Omental fat pad (tissue), 4 donors: ENCODE measurements at places on chromosomes 7 and 10.

DNA sequence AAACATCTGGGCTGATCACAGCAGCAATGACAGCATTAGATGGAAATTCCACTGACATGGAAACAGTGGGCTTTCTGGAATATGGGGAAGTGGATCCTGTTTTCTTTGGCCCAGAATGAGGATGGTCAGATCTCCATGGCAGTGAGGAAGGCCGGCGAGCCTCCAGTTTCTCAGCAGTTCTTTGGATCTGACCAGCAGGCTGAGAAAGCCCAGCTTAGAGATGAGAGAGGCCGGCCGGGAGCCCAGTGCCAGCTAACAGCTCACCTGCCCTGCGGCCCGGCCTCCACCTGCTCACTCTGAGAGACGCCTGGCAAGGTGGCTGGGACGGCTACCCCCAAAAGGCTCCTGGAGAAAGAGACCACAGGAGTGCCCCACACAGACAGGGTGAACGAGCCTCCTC is 24.2 kb downstream of the GPER1 start:
- no peak for DNase-seq

GRCh38 chr7:44769776-44770294 is 21.2 kb downstream of the ZMIZ2 start:
- DNase-seq = no peak

- no peak for DNase-seq
Observed at GRCh38 chr7:145339319-145339718, 503.5 kb upstream of the TPK1 start.

GRCh38 chr10:93068411-93069244 is 5.1 kb upstream of the CYP26A1 start:
- no peak for DNase-seq

DNA sequence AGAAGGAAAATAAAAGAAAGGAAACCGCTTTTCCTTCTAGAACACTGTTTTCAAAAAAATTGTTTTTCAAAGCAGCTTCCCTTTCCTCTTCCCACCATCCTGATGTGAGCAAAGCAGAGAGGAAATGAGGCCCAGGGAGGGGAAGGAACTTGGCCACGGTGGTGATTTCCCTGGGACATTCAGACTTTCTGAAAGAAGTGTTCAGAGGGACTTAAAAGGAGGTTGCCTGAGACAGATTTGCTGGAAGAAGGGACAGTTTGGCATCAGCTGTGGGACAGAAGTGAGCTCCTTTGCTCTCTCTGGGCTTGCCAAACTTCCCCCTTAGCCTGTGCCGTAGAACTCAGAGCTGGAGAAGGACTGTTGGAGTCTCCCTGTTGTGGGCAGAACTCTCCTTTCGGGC is 30.3 kb downstream of the ADCYAP1R1 start:
- no peak for DNase-seq

DNA sequence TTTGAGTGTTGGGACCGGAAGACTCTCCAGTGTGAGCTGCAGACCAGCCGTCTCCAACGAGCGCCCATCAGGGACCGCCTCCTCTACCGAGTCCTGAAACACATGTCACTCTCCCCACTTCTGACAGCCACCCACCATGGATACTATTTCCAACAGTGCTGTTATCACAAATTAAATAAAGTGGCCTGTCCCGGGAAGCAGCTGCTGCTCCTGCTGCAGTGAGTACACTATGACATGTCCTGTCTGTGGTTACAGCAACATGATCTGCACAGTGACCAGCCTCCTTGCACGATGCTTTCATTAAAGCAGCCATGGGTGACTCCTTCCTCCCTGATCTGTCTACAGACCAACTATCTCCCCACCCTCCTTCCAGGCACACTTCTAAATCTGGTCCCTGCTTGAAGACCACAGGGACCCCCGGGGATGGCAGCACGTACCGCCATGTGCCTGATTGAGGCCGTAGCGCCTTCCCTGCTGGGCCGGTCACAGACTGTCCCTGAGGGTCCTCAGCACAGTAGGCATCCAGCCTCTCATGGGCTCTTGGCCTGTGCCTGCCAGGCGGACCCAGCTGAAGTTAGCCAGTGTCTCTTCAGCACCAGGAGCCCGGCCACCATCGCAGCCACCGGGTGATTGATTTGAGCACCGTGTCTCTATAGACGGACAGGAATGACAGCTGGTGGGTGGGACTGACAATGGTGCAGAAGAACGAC is 58.8 kb downstream of the TCERG1L start:
- DNase-seq = no peak

DNA sequence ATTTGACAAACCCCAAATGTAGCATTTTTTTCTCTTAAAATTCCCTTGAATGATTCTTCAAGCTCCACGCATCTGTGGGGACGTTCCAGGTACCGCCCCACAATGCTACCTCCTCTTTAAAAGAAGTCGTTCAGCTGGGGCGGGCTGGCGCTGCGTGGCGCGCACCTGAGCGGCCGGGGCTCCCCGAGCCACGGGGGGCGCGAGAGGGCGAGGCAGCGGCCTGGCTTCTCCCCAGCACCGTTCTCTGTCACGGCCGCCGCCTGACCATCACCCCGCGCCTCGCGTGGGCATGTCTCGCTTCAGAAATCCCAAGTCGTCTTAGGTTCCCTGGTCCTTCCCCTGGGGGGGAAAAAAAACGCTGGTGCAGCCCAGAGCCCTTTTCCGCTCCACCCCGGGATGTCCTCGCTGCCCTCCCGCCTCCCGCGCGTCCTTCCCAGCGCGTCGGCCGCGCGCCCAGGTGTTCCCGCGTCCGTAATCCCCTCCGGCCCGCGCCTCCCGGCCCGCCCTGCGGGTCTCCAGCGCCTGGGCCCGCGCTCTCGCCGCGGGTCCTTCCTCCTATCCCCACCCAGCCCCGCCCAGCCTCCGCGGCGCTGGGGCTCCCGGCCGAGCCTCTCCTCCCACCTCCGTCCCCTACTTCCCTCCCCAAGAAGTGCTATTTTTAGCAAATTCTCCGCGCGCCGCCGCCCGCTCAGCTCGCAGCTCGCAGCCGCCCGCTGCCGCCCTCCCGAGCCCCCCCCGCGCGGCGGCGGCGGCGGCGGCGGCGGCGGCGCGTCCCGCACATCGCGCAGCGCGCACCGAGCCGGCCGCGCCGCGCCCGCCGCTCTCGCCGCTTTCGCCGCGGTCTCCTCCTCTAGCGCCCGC is 58.7 kb upstream of the PRPS1L1 start:
- DNase-seq = no peak

- DNase-seq = no peak
Observed at GRCh38 chr7:33904681-33905388, 504 bp upstream of the BMPER start.

DNA sequence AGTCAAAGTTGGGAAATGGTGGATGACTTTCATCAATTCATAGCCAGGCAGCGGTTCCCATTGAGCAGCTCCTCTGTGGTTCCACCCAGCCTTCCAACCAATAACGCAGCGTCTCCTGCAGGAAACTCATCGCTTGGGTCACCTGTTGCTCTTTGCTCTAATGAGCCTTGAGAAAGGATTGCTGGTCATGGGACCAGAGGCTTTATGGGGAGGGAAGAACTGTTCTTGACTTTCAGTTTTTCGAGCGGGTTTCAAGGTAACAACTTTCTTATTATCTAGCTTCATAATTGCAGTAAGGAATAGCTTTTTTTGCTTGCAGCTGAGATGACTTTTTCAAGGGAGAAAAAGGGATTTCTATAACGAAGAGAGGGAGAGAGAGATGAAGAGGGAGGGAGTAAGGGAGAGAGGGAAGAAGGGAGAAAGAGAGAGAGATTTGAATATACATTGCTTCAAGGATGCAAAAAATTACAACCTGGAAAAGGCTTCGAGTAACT is 405 bp upstream of the ENTPD1 start:
- DNase-seq = no peak

GRCh38 chr7:1961701-1962276 is 271.0 kb downstream of the MAD1L1 start:
- DNase-seq = no peak

DNA sequence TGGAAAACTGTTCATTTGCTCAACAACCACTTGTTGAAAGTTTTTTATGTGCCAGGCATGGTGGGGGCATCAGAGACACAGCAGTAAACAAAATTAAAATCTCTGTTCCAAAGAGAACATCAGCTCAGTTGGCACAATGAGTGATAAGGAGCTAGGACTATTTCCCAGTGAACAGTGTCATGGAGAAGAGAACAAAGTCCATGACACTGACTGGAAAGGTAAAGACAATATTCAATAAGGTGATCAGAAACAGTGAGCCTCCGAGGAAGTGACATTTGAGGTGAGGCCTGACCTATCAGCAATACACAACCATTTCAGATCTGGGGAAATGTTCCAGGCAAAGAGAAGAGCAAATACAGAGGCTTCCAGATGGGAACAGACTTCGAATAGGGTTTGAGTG is 14.6 kb downstream of the ACSL5 start:
- DNase-seq = no peak
